ENCODE measurements at places on chromosomes 1 and 21. TPM values are rescaled to one million over a fixed set of nuclear protein-coding genes. Genes with fewer than 3 reads are reported as not detected.

Gene HSD3B2
- total RNA-seq: not detected

Gene MORC3
- total RNA-seq: 21.6 TPM

Gene ATP1A4
- total RNA-seq: not detected

Gene CD101
- 0.38 TPM for total RNA-seq

Gene LRRC71
- not detected for total RNA-seq

Gene CNIH4
- 31.5 TPM for total RNA-seq

Gene MATN1
- not detected for total RNA-seq

Gene ZRANB2
- 46.5 TPM for total RNA-seq

Gene MTARC1
- 7.9 TPM for total RNA-seq

Gene KCNC4
- 5.1 TPM for total RNA-seq

Gene RUNX1
- 1.8 TPM for total RNA-seq

Gene TEX38
- not detected for total RNA-seq

Gene OR2L3
- total RNA-seq: not detected

GRCh38 chr1:48181669-48182367 lies 40.7 kb upstream of the SLC5A9 start:
- DNase-seq: no peak

DNA sequence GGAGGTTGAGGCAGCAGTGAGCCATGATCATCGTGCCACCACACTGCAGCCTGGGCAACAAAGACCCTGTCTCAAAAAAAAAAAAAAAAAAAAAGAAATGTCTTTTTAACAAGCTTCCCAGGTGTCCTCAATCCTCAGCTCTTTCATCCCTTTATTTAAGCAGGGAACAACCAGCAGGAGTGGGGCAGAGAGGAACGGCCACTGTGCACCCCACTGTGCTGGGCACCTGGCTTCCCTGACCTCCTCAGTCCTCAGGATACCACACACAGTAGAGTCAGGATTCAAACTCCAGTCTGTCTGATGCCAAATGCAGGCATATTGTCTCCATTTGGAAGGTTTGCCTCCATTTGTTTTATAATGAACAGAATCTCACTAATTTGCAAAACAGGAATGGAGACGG lies 19.8 kb upstream of the PTAFR start:
- no peak for DNase-seq

DNA sequence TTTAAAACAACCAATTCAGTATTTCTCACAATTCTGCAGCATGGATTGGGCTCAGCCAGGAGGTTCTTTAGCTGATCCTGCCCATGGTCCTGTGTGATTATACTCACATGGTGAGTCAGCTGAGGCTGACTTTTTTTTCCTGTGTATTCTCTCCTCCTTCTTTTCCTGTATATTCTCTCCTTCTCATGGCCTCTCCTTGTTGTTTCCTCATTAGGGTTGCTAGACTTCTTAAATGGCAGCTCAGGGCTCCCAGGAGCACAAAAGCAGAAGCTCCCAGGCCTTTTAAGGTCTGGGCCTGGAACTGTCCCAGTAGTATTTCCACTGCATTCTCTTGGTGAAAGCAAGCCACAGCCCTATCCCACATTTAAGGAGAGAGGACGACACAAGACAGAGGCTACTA lies 26.8 kb downstream of the VANGL1 start:
- DNase-seq: no peak

DNA sequence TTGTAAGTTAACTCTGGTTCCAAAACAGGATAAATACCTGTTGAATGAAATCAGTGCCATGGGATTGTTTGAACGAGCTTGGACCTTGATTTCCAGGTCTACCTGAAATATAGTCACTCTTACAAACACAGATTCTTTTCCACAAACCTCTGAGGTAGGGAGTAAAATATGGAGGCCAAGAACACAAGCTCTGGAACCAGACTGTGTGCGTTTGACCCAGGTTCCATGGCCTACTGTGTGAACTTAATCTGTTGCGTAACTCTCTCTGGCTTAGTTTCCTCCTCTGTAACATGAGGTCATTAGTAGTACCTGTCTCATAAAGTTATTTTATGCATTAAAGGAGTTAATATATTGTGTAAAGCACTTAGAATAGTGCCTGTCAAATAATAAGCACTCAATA lies 25.1 kb downstream of the DENND2D start:
- DNase-seq: no peak

- DNase-seq: no peak
These were observed 39.2 kb upstream of the POU3F1 start for GRCh38 chr1:38085666-38086330.

GRCh38 chr1:60287536-60287935 lies 214.0 kb upstream of the C1orf87 start:
- no peak for DNase-seq

DNA sequence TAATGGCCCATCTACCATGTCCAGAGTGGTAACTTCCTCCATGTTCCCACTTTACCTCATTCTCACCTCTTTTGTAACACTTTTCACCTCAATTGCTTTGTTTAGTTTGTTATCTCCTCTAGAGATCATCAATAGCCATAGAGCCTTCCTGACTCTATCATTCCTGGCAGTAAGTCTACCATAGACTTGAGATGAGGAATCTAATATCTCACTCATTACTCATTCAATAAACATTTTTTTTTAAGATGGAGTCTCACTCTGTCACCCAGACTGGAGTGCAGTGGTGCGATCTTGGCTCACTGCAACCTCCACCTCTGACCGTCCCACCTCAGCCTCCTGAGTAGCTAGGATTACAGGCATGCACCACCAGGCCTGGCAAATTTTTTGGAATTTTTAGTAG lies 7.1 kb downstream of the NMNAT2 start:
- DNase-seq: no peak

- DNase-seq: no peak
These were observed 215.1 kb downstream of the BRINP3 start for GRCh38 chr1:190262538-190262937.

- no peak for DNase-seq
These were observed 11.9 kb upstream of the ZBTB21 start for GRCh38 chr21:42022091-42022430.

DNA sequence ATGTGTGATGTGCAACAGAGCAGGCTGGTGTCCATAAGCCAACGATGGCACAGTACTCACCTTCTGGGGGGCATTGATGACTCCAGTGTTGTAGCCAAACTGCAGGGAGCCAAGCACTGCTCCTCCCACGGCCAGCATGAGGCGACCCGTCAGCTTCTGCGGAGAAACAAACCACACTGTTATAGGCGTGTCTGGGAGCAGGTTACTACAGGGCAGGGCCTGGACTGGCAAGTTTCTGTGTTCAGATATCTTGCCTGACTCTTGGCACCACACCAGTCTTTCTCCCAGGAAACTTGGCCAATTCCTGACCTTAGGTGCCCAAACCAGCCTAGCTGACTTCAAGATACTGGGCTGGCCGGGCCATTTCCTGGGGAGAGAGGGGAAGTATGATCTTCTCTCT lies 15.5 kb downstream of the SLC2A1 start:
- no peak for DNase-seq

DNA sequence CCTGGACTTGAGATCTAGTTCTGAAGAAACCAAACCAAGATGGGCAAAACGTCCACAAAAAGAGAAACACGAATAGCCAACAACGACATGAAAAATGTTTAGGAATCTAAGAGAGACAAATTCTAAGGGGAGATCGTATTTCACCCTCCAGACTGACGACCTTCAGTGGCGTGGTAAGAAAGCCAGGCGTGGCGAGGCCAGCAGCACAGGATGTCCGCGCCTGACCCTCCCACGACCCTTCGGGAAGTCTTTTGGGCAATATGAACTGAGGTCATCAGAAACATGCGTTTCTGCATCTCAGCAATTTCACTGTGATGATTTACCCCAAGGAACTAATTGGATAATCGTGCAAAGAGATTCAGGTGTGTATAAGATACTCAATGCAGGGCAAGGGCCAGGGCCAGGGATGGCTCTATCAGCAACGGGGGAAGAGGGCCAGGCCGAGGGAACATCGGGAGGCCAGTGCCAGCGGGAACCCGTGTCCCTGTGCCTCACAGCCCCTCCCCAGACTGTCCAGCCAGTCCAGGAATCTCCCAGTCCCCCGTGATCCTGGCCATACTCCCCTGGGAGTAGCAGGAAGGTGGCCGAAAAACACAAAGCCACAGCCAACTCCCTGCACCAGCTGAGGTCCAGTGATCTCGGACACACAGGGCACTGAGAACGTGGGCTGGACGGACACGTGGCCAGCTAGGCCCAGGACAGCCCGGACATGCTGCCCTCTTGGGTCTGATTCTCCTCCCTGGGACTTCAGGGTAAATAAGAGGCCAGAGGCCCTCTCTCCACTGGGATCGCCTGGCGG lies 53.6 kb upstream of the ADARB1 start:
- no peak for DNase-seq

DNA sequence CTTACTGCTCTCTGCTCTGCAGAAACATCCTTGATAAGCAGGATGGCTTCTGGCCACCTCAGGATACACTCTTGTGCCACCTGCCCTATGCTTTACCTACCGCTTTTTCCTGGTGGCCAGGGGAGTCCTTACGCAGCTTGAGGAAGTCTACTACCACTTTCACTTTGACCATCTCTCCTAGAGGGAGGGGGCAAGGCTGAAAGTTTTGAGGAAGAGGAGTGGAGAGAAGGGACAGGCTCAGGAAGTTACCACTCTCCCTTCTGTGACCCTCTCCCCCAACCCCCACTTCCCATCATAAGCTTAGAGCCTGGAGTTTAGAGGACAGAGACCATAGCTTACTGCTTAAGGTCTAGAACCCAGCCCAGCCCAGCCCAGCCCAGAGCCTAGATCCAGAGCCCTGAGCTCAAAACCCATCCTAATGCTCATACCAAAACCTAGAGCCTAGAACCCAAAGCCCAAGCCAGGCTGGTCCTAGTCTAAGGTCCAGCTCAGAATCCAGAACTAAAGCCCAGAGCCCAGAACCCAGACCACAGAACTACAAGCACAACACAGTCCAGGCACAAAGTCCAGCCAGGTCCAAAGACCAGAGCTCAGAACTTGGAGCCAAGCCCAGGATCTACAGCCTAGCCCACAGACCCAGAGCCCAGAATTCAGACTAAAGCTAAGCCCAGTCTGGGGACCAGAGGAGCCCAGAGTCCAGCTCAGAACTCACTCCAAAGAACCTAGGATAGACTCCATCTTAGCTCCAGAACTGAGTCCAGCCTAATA lies 18.0 kb upstream of the MFSD2A start:
- DNase-seq: no peak

GRCh38 chr1:154821083-154821482 lies 49.0 kb downstream of the KCNN3 start:
- DNase-seq: no peak

- peak; percentile 69 for DNase-seq
These were observed 617 bp upstream of the ADGRL2 start for GRCh38 chr1:81799939-81800694.

DNA sequence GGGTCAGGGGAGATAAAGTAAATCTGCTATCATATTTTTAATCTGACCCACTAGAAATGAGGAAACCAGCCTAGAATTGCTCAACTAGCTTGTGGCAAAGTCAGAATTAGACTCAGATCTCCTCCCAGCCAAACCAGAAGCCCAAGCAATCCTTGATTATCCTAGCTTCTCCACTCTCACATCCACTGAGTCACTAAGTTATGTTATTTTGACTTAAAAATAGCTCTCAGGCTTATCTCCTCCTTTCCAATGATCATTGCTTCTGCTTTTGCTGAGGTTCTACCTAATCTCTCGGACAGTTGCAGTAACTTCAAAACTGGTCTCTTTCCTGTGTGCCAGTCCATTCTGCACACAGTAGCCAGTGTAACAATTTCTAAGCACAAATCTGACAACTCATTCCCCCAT lies 22.9 kb downstream of the OVAAL start:
- DNase-seq: no peak

DNA sequence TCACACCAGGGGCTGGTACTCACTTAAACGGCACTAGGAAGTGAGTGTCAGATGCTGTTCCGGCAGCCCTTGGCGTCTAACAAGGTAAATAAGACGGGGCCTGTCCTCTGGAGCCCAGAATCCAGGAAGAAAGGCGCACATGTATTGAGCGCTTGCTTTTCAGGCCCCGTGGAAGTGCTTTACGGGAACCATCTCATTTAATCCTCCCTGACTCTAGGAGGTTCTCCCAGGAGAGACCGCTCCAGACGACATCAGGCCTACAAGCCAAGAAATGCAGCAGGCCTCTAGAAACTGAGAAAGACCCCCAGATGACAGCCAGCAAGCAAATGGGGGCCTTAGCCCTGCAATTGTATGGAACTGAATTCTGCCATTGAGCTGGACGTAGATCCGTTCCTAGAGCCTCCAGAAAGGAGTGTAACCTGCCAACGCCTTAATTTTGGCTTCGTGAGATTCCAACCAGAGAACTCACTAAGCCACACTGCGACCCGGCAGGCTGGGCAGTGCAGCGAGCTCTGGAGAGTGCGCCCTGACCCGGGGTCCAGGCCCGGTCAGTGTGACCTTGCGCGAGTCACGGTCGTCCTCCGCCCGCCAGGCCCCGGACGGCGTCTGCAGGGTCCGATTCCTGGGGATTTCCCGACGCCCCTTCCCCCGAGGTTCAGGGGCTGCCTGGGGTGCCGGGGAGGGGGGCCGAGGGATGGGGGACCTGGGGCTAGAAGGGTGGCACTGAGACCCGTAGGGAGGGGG lies 532 bp upstream of the MANEAL start:
- DNase-seq: no peak

DNA sequence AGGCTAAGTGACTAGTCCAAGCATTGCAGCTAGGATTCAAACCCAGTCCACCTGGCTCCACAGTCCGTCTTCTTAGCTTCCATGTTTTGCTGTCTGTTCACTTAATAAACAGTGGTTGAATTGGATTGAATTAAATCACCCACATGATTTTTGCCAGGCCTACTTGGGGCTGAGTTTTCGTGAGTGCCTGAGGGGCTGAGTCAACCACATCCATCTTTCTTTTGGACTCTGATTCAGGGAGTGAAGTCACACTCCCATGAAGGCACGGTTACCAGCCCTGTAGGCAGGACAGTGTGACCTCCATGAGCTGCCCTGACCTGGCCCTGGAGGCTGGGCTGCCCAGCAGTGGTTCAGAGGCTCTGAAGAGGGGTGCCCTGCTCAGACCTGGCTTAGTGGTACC lies 123.7 kb downstream of the ACTL8 start:
- DNase-seq: no peak

DNA sequence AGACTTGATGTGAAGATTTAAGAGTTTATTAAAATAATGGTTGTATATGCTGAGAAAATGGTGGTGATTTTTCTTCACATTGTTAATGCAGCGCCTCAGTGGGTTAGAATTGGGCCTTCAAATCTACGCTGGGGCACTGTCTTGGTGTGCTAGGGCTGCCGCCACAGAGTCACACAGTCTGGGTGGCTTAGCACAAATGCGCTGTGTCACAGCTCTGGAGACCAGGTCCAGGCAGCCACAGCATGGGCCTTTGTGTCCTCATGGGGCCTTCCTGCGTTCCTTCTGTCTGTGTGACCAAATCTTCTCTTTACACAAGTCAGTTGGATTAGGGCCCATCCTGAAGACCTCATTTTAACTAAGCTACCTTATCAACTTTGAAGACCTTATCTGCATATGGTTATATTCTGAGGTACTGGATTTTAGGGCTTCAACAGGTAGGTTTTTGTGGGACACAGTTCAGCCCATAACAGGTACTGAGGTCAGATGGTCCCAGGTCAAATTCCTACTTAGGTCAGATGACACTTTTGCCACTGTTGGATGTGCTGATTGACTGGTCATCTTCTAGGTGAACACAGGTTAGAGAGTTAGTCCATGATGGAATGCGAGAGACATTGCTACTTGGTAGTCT lies 17.5 kb downstream of the TRAPPC10 start:
- DNase-seq: no peak

Measured in Right ventricle myocardium inferior (tissue), 1 donor.